ENCODE measurements at places on chromosomes 16 and 17. TPM values are rescaled to one million over a fixed set of nuclear protein-coding genes. Genes with fewer than 3 reads are reported as not detected.

Gene FBXO39
- total RNA-seq, result not detected

Gene TCAP
- total RNA-seq, result not detected

Gene SLC38A10
- 35.5 TPM for total RNA-seq

Gene CES2
- total RNA-seq, result 434 TPM

Gene TP53TG3C
- total RNA-seq, result not detected

Gene SLC13A2
- not detected for total RNA-seq

DNA sequence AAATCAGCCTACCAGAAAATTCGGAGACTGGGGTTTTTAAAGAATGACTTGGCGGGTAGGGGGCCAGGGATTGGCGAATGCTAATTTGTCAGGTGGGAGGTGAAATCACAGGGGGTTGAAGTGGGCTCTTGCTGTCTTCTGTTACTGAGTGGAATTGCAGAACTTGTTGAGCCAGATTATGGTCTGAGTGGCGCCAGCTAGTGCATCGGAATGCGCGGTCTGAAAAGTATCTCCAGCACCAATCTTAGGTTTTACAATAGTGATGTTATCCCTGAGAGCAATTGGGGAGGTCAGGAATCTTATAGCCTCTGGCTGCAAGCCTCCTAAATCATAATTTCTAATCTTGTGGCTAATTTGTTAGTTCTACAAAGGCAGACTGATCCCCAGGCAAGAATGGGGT, 762 bp upstream of the RBL2 start:
- DNase-seq, result peak; percentile 42

- no peak for DNase-seq
Measured at GRCh38 chr16:29925105-29925756, 795 bp downstream of the KCTD13 start.

DNA sequence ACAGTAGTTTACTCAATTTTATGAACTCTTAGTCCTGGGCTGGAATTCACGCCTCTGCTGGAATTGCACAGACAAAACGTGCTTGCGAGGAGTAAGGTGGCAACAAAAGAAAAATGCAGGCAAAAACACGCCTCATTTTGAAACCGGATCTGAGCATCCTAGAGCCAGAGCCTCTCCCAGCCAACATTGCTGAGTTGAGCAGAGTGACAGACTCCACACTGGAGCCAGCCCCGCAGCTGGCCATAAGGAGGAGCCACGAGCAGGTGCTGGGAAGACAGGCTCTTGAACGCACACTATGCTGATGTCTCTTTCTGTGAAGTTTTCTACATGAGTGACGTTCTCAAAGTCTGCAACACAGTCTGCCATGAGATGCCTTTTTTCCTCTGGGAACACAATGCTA, 14.6 kb upstream of the HSBP1 start:
- peak; percentile 41 for DNase-seq

DNA sequence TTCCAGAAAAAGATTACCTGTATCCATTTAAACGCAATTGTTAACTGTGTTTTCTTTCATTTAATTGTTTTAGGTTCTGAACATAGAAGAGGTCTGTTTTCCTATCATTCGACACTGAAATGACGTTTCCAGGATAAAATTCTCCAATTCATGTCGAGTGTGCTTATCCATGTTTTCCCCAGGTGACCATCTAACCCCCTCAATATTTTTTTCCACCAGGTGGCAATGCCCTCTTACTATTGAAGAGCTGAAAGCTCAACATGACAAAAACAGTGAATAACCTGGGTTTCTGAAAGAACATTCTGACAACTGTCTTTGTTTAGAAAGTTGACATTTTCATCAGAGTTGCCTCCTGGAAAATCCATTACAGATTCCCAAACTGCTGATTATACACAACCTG, 948.7 kb downstream of the KCNJ2 start:
- peak; percentile 47 for DNase-seq

DNA sequence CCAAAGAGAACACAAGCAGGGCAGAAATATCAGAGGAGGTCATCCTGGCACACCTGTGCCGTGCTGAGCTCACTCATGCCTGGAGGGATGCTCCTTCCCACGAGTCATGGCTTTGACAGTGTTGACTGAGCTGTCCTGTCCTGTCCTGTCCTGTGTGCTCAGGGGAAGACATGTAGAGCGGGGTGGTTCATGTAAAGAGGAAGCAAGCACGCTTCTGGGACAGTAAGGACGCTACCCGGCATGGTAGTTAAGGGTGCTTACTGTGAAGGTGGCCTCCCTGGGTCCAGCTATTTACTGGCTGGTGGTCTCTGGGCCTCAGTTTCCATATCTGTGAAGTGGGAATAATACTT, 398 bp downstream of the LGALS9 start:
- DNase-seq, result peak; percentile 70

DNA sequence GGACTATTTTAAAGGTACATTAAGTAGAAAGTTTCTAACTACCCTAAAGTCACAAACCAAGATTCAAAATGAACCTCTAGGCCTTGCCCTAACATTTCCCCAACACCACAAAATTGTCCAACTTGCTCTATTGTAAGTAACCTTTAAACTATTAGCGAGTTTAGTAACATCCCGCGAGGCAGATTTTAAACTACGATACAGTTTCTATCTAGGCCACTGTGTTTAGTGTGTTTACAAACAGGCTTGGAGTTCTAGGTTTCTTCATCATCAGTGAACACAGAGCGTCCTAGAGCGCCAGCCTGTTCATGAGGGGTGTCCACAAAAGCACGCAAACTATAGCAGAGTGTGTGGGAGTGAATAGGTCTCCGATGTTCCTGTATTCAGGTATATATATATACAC, 51.8 kb downstream of the EMP2 start:
- no peak for DNase-seq

GRCh38 chr16:20147091-20147490, 73.4 kb upstream of the GPR139 start:
- DNase-seq, result no peak

- DNase-seq, result no peak
Measured at GRCh38 chr17:39513309-39513708, 52.0 kb downstream of the CDK12 start.

DNA sequence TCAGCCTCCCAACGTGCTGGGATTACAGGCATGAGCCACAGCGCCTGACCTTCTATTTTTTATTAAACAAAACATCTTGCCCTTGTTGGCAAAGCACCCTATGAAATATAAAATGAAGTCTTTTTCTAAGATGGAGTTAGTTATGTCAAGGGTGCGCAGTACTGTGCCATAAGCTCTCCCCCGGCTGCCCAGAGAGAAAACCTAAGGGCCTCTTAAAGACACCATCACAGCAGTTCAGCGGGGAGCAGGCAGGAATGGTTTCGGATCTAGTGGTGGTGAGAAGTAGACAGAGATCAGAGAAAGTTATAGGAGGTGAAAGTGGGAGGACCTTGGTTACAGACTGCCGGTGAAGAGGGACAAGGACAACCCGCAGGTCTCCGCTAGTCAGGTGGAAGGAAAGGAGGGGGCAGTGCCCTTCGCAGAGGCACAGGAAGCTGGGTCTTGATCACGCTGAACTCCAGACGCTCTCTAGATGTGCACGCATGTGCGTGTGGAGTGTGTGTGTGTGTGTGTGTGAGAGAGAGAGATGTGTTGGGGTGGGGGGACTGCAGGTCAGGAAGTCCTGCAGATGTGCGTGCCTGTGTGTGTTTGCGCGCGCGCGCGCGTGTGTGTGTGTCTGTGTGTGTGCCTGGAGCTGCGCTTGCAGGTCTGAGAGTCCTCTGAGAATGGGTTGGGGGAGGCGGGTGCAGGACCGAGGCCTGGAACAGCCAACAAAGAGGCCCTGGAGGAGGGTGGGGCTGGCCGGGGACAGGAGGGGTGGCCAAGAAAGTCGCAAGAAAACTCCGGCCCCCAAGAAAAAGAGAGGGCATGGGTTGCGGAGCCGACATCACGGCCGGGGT, 748 bp upstream of the CMTM3 start:
- DNase-seq, result no peak

DNA sequence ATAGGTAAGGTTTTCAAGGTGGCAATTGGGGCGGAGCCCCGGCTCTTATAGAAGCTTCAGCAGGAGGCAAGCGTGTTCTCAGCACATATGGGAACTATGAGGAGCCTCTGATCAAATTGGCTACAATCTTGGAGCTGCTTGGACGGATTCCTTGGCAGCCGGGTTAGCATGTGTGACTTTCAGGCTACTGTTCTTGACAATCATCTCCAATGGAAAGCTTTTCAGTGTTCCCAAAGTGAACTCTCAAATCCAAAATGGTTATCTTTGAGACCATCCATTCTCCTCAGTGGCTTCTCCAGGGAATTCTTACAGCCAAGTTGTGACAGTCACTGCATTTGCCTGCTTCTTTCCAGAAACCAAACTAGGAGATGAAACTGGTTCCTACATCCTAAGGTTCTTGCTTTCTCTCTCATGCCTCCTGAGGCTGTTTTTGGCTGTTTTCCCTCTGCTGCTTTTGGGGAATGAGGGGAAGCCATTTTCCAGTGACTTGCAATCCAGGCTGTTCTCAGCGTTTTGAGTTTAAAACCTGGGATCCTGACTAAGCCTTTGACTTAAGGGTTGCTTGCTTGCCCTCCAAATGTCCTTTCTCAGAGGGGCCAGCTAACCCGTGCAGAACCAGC, 10.9 kb downstream of the HAS3 start:
- DNase-seq, result no peak
